ENCODE measurements at places on chromosomes 3 and 15.

- DNase-seq, result no peak
Measured at GRCh38 chr15:41936649-41937567, 35.4 kb downstream of the EHD4 start.

DNA sequence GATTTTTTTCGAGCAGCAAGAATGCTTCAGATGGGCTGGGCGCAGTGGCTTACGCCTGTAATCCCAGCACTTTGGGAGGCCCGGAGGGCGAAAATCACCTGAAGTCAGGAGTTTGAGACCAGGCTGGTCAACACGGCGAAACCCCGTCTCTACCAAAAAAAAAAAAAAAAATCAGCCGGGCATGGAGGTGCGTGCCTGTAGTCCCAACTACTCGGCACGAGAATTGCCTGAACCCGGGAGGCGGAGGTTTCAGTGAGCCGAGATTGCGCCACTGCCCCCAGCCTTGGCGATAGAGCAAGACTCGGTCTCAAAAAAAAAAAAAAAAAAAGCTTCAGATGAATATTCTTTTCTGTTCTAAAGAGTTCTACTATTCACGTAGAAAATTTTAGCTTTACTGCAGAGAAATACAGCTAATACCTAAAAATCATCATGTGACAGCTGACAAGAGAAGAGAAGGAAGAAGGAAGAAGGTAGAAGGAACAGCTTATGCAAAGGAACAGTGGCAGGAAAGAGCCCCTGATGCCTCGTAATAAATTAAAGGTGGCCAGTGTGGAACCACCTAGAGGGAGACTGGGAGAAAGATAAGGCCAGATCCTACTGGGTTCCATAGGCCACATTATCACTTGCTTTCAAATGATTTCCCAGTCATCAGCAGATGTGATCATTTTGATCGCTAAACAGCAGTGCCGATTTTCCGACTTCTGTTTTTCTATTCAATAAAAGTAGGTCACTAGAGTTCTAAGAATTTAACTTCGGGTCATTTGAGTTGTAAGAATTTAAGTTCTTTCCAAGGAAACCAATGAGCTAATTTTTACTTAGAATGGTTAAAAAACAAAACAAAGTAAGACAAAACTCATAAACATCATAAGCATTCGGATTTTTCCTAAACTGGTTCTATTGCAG, 1.5 kb downstream of the CMTM6 start:
- no peak for DNase-seq

- no peak for DNase-seq
Measured at GRCh38 chr3:49534581-49535441, 19.5 kb upstream of the BSN start.

- DNase-seq, result no peak
Measured at GRCh38 chr3:9935966-9936510, 2.4 kb downstream of the CRELD1 start.

DNA sequence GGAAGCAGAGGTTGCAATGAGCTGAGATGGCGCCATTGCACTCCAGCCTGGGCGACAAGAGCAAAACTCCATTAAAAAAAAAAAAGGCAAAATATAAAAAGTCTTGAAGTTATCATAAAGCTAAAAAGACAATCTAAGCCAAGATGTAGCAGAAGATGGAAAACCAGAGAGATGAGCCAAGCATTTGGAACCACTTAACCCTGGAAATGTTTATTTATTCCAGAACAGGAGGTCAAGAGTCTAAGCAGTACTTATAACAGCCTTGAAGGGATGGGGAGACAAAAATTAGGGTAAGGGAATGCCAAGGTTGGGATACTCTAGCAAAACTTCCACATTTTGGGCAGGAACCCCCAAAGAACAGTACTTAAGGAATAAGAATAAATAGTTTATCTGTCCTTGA, 30.1 kb downstream of the FAIM start:
- no peak for DNase-seq

DNA sequence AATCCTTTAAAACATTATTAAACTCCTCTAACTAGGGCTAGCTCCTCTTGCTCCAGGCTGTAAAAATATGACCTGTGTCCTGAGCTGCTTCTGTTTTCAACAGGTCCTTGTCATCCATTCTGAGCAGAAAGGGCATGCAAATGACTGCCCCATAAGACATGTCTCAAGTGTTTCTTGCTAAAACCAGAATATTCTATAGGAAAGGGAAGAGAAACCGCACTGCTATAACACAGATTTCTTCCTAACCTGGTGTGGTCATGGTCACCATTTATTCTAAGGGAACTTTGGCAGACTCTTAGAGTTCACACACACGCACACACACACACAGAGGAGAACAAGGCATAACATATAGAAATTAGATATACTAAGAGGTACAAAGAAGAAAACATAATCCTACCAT, 34.2 kb upstream of the B3GNT5 start:
- no peak for DNase-seq

DNA sequence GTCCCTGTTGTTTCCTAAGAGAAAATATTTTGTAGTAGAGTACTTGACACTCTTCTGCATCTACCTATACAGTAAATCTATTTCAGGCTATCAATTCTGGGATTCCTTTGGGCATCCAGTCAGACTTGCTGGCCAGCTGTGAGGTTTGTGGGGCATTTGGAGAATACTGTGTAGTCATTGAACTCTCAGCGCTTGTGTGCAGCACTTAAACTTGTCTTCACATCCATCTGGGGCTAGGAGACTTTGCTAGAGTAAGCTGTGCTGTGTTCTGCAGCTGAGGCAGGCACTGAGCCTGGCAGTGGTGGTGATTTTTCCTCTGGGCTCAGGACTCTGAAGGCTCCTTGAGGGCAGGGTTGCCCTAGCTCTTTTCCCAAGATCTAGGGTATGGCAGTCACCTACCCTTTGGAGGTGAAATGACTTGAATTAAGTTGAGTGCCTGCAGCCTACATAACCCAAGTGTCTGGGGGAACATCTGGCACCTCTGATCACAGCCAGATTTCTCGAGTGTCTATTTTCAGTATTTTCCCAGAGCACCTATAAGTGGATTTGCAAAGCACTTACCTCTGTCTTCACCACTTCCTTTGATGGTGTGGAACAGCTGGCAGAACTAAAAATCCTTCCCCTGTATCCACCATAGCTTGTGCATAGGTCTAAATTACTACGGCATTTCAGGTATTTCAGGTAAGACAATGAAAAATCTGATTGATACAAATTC, 19.3 kb downstream of the CLSTN2 start:
- no peak for DNase-seq

GRCh38 chr15:63019511-63020109, 22.9 kb upstream of the TPM1 start:
- DNase-seq, result no peak

GRCh38 chr15:27219636-27220035, 248.7 kb downstream of the GABRG3 start:
- no peak for DNase-seq

- no peak for DNase-seq
Measured at GRCh38 chr3:138197058-138197457, 10.0 kb downstream of the ARMC8 start.

GRCh38 chr15:65663521-65663920, 41.8 kb downstream of the SLC24A1 start:
- DNase-seq, result no peak

DNA sequence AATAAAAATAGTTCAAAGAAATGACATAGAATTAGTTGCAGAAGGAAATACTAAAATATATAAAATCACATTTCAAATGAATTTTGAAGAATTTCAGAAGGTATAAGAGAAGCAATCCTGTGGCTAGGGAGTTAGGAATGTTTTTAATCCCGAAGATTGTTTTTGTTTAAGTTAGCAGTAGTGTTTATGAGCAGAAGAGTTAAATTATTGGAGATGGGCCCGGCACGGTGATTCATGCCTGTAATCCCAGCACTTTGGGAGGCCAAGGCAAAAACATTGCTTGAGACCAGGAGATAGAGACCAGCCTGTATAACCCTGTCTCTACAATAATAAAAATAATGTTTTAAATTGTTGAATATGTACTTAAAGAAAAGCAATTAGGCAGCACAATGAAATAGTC, 432.5 kb downstream of the MFSD1 start:
- DNase-seq, result no peak

DNA sequence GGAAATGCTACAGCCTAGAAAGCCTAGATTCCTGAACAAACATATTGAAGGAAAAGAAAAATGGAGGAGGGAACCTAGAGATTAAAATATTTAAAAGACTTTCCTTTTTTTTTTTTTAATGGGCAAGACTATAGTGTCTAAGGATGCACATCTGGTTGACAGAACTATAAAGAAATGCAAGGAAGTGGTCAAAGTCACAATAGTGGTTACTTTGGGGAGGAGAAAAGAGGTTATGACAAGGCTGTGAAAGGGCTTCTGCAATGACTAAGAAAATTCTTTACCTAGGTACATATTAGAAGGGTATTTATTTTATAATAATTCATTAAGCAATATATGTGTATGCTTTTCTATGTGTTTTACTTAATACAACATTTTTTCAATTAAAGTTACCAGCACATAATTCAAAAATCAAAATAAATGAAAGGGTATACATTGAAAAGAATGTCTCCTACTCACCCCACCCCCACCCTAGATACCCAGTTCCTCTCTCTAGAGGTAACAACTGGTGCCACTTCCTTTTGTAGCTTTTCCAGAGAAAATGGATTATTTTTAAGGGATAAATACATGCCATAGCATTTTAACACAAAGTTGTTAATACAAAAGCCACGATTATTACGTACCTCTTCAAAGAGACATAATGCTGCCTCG, 70.1 kb downstream of the HERC1 start:
- no peak for DNase-seq

GRCh38 chr15:95281470-95281869, 1049.0 kb upstream of the NR2F2 start:
- DNase-seq, result no peak

GRCh38 chr15:42402455-42403205, 43.3 kb downstream of the CAPN3 start:
- no peak for DNase-seq

DNA sequence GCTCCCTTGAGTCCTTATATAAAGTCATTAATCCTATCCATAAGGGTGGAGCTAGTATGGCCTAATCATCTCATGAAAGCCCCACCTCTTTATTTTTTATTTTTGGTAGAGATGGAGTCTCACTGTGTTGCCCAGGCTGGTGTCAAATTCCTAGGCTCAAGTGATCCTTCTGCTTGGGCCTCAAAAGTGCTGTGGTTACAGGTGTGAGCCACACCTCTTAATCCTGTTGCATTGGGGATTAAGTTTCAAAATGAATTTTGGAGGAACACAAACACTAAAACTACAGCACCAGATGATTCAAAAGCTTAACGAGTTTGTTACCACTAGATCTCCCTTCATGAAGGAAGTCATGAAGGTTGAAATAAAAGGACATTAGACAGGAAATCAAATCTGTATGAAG, 27.7 kb downstream of the RAB7A start:
- DNase-seq, result no peak

DNA sequence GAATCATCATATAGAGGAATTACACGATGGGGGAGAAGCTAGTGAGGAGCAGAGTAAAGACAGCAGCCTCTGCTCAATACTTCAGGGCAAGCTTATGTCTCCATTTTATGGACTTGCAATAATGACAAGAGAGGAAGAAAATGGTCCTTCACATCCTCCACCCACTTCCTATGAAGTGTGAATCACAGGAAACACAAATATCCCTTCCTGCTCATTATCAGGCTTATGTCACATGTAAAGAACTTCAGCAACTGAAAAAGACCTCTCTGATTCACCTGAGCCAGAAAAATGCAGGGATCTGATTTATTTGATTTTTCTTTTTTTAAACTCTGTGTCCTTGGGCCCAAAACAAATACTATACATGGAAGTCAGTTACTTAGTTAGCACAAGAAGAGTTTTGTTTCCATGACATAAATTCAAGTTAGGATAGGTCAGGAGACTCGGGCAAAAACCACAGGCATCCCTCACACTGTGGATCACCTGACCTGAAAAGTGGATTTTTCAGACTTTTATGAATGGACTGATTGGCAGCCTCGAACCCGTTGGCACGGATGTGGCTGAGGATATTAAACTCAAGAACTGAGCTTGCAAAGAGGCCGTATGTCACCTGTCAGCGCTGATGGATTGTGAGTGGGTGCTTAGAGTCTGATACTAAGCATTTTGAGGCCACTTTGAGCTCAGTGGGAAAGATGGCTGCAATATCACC, 620.8 kb upstream of the MDFIC2 start:
- no peak for DNase-seq

DNA sequence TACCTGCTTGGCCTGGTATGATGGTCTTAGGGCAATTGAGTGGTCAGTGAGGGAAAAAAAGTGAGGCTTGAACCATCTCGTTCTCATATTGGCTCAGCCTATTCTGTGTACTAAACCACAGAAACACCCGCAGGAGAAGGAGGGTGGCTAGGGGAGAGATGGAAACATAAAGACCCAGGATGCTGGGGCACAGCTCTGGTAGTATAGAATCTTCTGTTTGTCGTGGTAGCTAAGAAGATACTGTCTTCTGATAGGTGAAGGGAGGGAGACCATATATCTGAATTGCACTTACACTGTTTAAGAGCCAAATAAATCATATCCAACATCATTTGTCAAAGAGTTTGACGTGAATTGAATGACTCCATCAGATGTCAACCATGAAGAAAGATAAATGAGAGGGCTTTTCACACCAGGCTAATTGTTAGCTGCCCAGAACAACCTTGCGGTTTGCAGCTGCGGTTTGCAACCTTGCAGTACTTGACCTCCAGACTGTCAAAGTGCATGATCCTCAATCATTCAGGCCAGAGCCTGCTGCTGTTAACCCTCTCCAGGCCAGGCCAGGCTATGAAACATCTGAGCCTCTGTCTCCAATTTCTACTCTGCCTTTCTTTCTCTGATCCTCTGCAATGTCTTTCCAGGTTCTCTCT, 40.9 kb upstream of the PIK3R4 start:
- DNase-seq, result no peak

- DNase-seq, result no peak
Measured at GRCh38 chr3:190558316-190558715, 44.4 kb downstream of the IL1RAP start.

- no peak for DNase-seq
Measured at GRCh38 chr3:172033396-172033795, 6.0 kb upstream of the FNDC3B start.

DNA sequence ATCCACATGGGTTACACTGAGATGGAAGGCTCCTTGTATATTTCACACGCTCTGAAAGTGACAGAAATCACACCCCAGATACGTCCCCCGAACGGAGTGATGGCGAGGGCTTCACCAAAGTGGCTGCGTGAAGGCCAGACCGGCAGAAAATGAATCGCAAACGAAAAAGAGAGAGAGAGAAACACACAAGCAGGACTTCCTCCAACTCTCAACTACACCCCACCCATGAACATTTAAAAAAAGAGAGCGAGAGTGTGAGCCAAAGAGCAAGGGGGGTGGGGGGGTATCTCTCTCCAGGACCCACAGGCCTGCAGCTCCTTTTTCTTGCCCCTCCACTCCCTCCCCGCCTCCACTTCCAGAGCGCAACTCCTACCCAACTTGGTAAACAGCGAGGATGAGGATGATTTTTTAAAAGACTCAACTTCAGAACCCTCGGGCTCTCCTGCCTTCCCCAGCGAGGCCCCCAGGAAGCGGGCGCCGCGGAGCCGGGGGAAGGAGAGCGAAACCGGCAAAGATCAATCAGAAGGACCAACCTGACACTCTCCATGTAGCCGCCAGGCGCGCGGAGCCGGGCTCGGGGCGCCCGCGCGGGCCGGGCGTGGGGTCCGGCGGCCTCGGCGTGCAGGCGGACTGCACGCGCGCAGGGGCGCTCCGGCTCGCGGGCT, 519.1 kb downstream of the FOXP1 start:
- DNase-seq, result no peak
